ENCODE measurements at places on chromosomes 12 and 14.

DNA sequence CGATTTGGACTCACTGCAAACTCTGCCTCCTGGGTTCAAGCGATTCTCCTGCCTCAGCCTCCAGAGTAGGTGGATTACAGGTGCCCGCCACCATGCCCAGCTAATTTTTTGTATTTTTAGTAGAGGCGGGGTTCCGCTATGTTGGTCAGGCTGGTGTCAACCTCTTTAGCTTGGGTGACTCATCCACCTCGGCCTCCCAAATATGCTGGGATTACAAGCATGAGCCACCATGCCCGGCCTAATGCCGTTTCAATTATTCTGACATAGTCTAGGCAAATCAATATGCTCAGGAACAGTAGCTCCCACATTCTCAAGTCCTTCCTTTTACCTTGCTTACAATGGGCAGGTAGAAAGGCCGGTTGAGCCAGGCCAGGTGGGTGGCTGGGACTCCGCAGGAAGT, 82.0 kb upstream of the EEA1 start:
- no peak for DNase-seq

GRCh38 chr12:70052476-70052875, 190.8 kb upstream of the CNOT2 start:
- DNase-seq: no peak

GRCh38 chr14:67071506-67071905, 117.7 kb upstream of the GARIN2 start:
- DNase-seq: no peak

GRCh38 chr12:58420503-58420902, 479.1 kb downstream of the ATP23 start:
- no peak for DNase-seq

- DNase-seq: no peak
These were observed 55.3 kb downstream of the STAB2 start for GRCh38 chr12:103642240-103642864.

DNA sequence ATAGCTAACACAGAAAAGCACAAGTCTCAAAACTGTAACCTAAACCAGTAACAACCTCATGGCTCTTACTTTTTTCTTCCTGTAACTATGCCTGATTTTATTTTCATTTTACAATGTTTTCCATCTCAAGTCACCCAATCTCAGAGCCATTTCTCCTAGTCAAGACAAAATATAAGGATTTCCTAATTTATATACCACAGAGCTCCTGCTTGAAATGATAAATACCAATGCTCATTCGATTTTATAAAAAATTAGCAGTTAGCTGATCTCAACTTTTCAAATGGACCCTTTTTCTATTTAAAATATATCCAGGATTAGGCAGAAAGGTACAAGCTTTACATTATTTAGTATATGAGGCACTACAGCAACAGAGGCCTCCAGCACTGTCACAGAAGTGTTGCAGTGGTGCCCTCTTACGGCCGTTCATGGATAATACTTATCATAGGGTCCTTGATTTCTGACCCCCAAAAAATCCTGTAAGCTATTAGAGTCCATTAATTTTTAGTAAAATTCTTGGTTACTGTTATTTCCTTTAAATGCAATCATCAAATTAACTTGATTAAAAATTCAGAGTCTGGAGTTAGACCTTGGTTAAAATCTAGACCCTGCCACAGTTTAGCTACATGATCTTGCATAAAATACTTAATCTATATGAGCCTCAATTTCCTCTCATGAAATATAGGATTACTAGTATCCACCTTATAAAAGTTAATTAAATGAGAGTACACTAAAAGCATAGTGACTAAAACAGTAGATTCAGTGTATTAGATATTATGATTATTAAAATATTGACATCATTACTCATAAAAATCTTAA, 68.3 kb downstream of the SEC23A start:
- no peak for DNase-seq

DNA sequence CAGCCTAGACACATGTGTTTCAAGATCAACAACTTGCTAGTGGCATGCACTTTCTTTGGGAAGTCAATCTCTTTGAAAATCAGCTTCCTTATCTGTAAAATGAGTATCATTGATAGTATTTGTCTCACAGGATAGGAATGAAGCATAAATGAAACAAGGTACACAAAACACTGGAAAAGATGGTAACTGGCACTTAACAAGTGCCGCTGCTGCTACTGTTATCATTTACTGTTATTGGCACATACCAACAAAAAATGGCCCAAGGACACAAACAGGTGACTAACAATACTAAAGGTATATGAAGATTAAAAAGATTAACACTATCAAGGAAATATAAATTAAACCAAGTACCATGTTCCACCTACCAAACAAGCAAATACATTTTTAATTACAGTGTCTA, 20.9 kb downstream of the HNRNPC start:
- no peak for DNase-seq

- DNase-seq: no peak
These were observed 142.8 kb downstream of the SLC8A3 start for GRCh38 chr14:70045844-70046535.

- DNase-seq: no peak
These were observed 113.2 kb upstream of the FLRT2 start for GRCh38 chr14:85416771-85417170.
